ENCODE measurements at places on chromosomes 6 and 20. TPM values are rescaled to one million over a fixed set of nuclear protein-coding genes. Genes with fewer than 3 reads are reported as not detected.

Gene HMGCLL1
- 0.28 TPM for total RNA-seq

Gene ZBTB46
- total RNA-seq: 5.3 TPM

Gene KHDC1
- 1.8 TPM for total RNA-seq

- DNase-seq: no peak
Observed at GRCh38 chr6:112254921-112255320, 554 bp upstream of the LAMA4 start.

DNA sequence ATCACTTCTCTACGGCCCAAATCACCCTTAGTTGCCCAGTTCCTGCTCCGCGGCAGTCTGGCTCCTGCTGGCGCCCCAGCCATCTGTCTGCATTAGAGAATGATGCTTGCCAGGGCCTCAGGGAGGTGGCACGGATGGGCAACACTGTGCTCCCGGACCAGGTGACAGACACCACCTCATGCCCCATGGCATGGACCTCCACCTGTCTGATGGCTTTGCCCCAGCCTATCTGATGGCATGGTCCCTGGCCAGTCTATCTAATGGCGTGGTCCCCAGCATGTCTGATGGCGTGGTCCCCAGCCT, 18.8 kb upstream of the MRGBP start:
- DNase-seq: no peak

Gene RBL1
- 3.1 TPM for total RNA-seq

- no peak for DNase-seq
Observed at GRCh38 chr6:108710551-108710950, 137.7 kb upstream of the ARMC2 start.

Measured in sigmoid colon (tissue), 7 donors.